CD8-positive, alpha-beta memory T cell (primary cell): ENCODE measurements at places on chromosomes 5 and 9. TPM values are rescaled to one million over a fixed set of nuclear protein-coding genes. Genes with fewer than 3 reads are reported as not detected.

DNA sequence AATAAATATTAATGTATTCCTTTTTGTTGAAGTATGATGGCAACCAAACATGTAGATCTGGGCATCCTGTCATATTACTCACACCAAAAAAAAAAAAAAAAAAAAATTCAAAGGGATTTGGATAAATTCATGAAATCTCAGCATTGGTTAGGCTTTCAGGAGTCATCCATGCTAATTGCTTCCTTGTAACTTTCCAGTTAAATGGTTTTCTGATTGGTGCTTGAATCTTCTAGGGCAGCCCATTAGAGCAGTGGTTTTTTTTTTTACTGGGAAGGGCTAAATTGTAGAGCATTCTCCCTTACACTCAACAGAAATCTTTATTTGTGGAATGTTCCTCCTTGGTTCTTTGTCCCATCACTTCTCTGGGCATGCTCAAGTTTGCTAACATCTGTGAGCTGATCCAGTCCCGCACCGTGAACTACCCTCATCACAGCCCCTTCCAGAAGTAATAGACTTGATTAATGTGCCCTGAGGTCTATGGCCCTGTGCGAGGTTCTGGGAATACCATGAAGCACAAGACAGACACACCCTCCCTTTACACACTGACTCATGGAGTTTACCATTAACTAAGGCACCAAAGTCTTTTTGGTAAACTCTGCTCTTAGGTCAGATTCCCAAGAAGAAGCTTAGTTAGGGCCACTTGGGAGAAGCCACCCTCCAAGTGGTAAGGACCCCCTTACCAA, 56.0 kb downstream of the RGS3 start:
- DNase-seq, result peak; percentile 30

- DNase-seq, result no peak
These were observed 138.6 kb upstream of the PPP2R2B start for GRCh38 chr5:147017191-147017590.

GRCh38 chr5:58235299-58235698, 224.6 kb downstream of the PLK2 start:
- DNase-seq, result no peak

- DNase-seq, result no peak
These were observed 107.0 kb upstream of the RETREG1 start for GRCh38 chr5:16723821-16724220.

The PCDHB4 gene
- total RNA-seq, result not detected

The PCDHB3 gene
- not detected for total RNA-seq

The LCN2 gene
- not detected for total RNA-seq
